ENCODE measurements at places on chromosomes 1 and 21.

- no peak for DNase-seq
Measured at GRCh38 chr1:59976194-59977074, 49.9 kb upstream of the CYP2J2 start.

DNA sequence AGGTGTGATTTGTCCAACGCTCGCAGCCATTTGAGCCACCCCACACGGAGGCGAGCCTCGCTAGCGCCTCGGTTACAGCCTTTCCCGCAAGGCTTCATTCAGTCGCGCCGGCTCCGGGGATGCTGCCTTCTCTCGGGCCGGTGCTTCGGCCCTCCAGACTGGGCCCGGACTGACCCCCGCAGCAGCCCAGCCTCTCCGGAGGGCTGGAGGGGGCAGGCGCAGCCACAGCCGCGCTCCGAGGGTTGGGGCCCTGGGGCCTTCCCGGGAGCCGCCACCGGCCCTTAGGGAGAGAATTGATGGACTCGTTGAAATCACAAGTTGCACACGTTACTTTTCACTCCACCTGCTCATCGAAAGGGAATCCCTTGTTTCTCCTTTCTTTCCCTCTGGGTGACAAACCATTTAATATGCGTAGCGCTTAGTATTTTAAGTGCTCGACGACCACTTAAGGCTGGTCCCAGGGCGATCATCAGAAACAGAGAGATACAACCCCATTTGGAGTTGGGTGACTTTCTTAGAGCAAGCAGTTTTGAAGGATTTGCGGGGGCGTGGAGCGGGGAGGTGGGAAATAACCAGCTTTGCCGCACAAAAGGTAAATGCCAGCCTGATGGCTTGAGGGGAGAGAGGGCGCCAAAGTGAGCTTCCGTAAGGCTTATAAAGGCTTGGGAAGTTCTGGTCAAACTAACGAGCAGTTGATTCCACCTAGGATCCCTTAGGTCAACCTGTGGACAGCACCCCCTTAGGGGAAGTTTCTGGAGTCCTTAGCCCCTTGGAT is 24.6 kb upstream of the ENAH start:
- no peak for DNase-seq

- no peak for DNase-seq
Measured at GRCh38 chr21:36023092-36023480, 37.2 kb downstream of the SETD4 start.

- DNase-seq = no peak
Measured at GRCh38 chr21:44509539-44509938, 30.5 kb downstream of the KRTAP10-1 start.

DNA sequence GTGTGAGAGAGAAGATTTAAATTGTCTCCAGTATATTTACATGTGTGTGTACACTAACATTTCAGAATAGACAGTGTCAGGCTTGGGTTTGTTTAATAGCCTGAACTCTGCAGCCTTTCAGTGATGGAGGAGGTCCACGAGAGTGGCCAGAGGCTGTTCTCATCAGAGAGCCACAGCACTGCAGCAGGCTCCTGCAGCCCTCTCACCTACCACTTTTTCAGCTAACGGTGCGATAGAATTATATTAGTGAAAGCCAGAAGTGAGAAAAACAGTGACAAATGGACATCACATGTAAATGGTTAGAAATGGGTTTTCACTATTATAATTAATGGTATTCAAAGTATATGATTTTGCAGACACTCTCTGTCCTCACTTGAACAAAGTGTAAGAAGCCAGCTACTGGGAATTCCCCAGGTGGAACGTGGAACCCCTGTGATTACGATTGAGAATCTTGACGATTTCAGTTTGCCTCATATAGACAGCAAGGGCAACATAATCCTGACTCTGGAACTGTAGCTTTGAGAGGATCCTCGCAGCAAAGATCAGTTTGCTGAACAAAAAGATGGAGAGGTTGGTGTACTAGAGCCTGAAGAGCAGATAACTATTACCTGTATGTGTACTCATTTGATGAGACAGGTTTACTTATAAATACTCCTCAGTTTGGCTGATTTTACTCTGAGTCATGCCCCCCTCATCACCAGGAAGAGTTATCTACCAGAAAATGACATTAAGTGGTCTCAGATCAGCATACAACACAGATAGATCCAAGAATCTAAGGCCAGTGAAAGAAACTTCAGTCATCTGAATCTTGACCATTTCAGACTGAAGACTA is 31.4 kb downstream of the IFI16 start:
- DNase-seq = no peak

GRCh38 chr1:24468685-24469316 is 33.8 kb upstream of the RCAN3 start:
- no peak for DNase-seq

GRCh38 chr1:25991937-25992688 is 5.8 kb downstream of the PAFAH2 start:
- no peak for DNase-seq

- no peak for DNase-seq
Measured at GRCh38 chr21:42829417-42829816, 49.9 kb downstream of the WDR4 start.

DNA sequence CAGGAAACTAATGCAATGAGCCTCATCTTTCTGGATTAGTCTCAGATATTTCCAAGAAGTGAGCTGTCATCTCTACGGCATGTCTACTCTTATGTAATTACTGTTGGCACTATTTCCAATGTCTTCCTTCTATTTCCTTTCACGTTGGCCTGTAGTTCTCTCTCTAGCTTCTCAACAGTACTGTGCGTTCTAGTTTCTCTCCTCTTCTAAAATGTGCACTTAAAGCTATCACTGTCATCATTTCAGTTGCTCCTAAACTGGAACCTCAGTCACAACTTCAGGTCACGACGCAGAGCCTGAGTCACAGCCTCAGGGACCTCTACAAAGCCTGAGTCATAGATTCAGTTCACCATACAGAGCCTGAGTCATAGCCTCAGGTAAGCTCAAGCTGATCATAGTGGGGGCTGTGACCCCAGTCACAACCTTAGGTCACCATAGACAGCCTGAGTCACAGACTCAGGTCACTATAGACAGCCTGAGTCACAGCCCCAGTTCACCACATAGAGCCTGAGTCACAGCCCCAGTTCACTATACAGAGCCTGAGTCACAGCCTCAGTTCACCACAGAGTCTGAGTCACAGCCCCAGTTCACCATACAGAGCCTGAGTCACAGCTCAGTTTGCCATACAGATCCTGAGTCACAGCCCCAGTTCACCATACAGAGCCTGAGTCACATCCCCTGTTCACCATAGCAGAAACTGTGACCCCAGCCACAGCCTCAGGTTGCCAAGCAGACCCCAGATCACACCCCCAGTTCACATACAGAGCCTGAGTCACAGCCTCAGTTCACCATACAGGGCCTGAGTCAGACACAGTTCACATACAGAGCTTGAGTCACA is 13.0 kb downstream of the WNT9A start:
- peak; percentile 33 for DNase-seq

Measured in activated gamma-delta T cell treated with anti-CD3 and anti-CD28 coated beads, Interleukin-2, amount 50 U/mL, for 16 hours (primary cell).